Effector memory CD4-positive, alpha-beta T cell (primary cell): ENCODE measurements at places on chromosomes 12 and 14.

- no peak for DNase-seq
Observed at GRCh38 chr14:22558221-22558913, 30.7 kb downstream of the DAD1 start.

DNA sequence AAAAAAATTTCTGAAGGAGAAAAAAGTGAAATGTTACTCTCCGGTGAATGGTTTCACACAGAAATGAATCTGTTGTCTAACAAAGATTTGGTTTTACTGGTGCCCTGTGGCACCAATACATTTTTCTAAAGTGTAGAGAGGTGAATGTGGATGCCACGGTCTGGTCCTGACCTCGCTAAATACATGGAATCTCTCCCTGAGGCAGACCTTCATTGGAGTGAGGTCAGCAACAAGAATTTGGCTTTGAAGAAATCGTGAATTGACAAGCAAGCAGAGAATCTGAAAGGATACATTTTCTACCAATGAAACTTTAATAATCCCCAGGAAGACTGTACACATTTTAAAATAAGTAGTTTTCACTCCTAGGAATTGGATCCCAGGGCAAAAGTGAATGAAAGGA, 81.2 kb upstream of the OTOGL start:
- no peak for DNase-seq

DNA sequence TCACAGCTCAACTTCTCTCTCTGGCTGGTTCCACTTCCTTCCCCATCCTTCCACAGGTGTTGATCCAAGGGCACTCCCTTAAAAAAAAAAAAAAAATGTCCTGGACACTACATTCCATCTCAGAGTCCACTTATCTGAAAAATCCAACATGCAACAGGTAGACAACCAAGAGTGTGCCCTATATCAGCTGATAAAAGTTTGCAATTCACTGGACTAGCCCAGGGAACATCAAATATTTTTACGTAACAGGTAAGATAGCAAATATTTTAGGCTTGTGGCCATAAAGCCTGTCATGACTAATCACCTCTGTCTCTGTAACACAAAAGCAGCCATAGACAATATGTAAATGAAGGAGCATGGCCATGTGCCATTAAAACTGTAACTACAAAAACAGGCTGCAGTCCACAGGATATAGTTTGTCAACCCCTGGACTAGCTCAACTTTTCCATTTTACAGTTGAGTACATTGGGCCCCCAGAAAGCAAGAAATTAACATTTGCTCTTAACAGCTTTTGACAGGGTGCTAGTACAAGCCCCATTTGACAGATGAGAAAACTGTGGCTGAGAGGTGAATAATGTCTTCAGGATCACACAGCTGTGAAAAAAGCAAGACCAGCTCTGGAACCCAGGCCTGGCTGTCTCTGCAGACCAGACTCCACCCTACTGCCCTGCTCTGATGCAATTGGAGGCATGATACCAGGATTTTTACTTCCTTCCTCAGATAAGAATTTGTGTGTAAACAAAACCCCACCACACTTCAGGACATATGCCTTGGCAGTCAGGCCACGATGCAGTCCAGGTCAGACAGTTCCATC, 68.9 kb downstream of the CMKLR1 start:
- DNase-seq = no peak

GRCh38 chr12:87784350-87784749, 244.9 kb downstream of the C12orf50 start:
- DNase-seq = no peak

DNA sequence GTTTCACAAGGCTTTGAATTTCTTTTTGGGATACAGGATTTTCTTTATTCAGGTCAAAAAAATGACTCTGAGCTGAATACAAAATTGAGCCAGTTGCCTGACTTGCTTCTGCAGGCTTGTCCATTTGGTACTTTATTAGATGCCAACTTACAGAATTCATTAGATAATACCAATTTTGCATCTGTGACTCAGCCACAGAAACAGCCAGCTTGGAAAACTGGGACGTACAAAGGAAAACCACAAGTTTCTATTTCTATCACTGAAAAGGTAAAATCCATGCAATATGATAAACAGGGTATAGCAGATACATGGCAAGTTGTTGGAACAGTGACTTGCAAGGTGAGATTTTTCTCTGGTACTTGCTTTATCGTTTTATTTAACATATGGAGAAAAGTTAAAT, 5.8 kb downstream of the AP5M1 start:
- no peak for DNase-seq

DNA sequence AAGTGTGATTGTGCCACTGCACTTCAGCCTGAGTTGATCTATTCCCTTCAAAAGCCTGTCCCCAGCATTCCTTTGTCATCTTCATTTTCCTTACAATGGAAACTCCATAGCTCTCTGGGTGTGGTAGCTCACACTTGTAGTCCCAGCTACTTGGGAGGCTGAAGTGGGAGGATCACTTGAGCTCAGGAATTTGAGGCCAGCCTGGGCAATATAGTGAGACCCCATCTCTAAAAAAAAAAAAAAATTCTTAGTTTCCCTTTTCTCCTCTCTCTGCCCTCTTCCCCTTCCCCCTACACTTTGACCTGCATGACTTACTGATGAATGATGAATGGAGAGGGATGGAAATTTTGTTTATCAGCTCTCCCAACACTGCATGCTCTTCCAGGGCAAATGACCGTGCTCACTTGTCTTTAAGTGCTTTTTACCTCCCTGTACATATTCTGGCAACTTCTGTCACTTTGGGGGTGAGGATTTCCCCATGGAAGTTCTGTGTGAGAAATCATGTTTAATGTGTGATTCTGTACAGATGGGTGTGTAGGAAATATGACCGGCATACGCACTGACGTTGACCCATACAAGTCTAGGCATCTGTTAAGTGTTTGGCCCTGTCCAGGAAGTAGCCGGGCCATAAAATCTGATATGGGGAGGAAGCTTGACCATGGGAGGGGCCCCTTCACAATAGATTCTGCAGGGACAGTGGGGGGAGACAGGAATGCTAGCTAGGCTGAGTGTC, 65.4 kb downstream of the ZFP36L1 start:
- DNase-seq = no peak

GRCh38 chr12:40837891-40838429, 145.7 kb downstream of the CNTN1 start:
- no peak for DNase-seq

- no peak for DNase-seq
Observed at GRCh38 chr14:93543766-93544165, 113.0 kb downstream of the UNC79 start.

DNA sequence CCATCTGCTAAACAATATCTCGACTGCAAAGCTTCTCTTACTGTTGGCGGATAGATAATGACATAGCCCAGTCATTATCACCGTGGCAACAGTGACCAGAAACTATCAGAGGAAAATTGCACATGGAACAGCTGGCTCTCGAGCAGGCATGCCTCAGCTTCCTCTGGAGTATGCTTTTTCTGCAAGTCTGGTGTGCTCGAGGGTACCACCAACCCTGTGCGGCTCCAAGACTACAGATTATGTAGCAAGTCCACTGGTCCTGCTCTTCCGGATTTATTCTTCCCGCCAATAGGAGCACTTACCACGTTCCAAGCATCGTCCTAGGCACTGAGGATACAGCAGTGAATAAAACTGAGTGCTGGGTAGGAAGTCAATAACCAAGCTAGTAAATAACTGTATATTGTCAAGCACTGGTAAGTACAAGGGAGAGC, 1.4 kb upstream of the GLRX5 start:
- no peak for DNase-seq

- no peak for DNase-seq
Observed at GRCh38 chr14:74673768-74674167, 39.1 kb downstream of the AREL1 start.

- DNase-seq = no peak
Observed at GRCh38 chr12:2627076-2627834, 167.5 kb upstream of the FKBP4 start.

DNA sequence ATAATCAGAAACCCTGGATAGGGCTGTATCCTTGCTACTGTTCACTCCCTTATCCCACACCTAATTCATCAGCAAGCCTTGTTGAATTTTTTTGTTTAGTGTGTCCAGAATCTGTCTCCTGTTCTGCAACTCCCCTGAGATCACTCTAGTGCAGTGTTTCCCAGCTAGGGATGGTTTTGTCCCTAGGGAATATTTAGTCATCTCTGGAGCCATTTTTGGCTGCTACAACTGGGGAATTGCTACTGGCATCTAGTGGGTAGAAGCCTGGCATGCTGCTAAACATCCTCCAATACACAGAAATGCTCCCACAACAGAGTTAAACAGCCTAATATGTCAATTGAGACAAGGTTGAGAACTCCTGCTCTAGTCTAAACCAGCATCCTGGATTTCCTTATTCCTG, 248.0 kb downstream of the NPAS3 start:
- no peak for DNase-seq

GRCh38 chr12:52333321-52333720, 12.1 kb upstream of the KRT83 start:
- DNase-seq = no peak

DNA sequence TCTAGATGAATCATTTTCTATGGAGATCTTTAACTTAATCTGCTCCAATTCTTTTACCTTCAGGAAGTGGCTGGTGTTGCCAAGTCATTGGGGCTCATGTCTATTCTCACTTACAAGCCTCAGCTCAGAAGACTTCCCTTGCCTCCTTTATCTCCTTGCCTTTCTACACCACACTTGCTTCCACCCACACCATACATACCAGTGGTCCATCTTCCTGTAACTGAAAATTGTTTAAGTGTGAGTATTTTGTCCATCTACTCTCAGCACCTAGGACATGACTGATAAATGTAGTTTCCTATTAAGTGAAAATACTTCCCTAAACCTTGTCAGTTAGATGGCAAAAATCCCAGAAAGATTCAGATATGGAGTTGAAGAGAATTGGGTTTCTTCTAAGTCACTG, 199.7 kb upstream of the CPNE8 start:
- DNase-seq = no peak

- DNase-seq = no peak
Observed at GRCh38 chr14:34646570-34647255, 16.8 kb upstream of the SNX6 start.

GRCh38 chr12:3454780-3455179, 36.2 kb upstream of the PRMT8 start:
- no peak for DNase-seq

DNA sequence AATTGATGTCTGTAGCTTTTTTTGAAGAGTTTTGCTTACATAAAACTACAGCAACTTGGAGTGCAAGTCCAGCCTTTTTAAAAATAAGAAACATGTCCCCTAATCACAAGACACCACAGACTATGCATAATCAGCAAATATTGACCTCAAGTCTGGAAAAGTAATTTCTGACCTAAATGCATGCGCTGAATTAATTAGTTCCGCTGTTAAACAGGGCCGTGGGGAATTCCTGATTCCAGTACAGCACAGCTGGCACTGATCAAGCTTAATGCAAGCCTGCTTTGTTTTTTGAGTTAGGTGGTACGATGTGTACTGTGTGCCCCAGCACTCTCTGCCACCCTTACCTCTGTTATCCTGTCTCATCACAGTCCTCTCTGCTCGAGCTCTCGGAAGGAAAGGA, 9.2 kb downstream of the MLH3 start:
- DNase-seq = no peak

- DNase-seq = no peak
Observed at GRCh38 chr12:65673156-65673690, 151.1 kb upstream of the HMGA2 start.

DNA sequence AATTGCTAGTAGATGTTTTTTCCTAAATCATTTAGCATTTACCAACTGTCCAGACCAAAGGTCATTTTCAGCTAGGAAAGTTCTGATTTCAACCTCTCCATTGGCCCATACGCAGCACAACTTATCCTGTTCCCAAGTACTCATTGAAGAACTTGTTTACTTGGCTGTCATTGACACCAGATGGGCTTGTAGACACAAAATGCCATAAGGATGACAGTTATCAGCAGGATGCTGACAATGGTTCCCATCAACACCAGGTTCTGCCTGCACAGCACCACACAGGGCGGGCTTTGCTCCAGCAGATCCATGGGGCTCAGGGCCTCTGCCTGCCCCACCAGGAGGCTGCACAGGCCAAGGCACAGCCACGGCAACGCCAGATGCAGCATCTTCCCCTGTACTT, 36.5 kb upstream of the TMPRSS12 start:
- no peak for DNase-seq
